ENCODE measurements at places on chromosomes 7 and 10. TPM values are rescaled to one million over a fixed set of nuclear protein-coding genes. Genes with fewer than 3 reads are reported as not detected.

- DNase-seq, result no peak
These were observed 731 bp downstream of the CHCHD3 start for GRCh38 chr7:133081119-133081598.

- no peak for DNase-seq
These were observed 2.7 kb upstream of the SYPL1 start for GRCh38 chr7:106114716-106115383.

DNA sequence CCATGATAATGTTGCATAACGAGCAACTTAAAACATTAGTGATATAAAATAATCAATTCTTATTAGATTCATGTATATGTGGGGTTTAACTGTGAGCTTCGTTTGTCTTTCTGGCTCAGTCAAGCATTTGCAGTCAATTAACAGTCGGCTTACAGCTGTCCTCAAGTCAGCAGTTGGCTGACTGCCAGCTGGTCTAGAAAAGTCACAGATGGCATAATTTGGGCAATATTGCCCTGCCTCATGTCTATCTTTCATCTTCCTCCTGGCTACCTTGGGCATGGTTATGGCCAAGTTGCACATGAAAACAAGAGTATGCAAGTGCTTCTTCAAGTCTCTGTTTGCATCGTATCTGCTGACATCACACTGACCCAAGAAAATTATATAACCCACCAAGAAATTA, 186.1 kb upstream of the ZWINT start:
- no peak for DNase-seq

DNA sequence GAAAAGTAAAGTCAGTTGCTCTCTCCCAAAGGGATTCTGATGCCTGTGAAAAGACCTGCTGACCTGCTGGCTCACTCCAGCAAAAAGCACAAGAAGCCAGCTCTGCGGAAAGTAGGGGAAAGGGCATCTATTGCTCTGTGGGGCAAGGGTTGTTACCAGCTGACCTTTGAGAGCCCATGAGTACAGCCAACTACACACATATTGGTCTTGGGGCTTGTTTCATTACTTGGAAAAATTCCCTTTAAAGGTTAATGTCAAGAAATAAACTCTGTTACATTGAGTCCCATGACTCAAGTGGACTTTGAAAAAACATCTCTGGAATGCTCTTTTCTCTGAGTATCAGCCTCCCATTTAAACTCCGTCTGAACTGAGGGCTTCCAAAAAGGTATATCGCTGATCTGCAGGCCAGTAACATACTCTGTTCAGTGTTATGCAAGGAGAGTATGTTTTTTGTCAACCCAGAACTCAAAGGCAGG, 53.2 kb downstream of the PANK1 start:
- DNase-seq, result no peak

The VPS37D gene
- total RNA-seq, result 6.3 TPM

DNA sequence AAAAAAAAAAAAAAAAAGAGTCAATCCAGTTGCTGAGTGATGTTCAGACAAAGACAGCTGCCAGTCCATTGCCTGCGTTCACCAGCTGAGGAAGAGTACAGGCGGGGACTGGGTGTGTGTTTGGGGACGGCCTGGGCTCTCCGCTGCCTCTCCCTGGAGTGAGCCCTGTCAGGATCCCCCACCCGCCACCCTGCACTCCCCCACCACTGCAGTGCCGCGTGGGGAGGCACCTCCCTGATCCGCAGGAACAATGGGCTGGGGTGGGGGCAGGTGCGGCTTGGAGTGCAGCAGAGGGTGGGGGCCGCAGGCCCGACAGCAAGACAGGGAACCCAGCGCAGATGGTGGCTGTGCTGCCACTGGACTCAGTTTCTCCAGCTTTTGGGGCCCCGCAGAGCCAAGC, 1.4 kb downstream of the HSPA12A start:
- DNase-seq, result no peak

The CRHR2 gene
- total RNA-seq, result not detected

The GDF10 gene
- total RNA-seq, result not detected

DNA sequence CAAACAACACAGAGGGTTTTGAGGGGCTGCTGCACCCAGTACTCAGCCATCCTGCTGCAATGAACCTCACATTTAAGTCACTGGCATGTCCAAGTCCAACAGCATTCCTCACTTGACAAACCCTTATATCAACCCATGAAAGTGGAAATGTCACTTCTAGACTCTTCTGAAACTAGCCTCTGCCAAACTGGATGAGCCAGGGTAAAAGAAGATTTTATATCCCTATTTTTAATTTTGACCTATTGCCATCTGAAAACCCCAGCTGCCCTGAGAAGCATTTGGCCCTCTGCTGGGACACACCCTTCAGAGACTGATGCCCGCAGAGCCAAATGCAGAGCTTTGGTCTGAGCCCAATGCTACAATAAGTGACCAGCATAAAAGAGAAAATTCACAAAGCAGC, 201.1 kb downstream of the ANK3 start:
- DNase-seq, result no peak

- DNase-seq, result peak; percentile 68
These were observed at the start of gene CABCOCO1 for GRCh38 chr10:61662794-61663259. Gene CABCOCO1, plus strand, starts transcription at chr10:61662929. Its CDS starts 44 bp downstream, at chr10:61662973.

The PNLIPRP2 gene
- not detected for total RNA-seq

DNA sequence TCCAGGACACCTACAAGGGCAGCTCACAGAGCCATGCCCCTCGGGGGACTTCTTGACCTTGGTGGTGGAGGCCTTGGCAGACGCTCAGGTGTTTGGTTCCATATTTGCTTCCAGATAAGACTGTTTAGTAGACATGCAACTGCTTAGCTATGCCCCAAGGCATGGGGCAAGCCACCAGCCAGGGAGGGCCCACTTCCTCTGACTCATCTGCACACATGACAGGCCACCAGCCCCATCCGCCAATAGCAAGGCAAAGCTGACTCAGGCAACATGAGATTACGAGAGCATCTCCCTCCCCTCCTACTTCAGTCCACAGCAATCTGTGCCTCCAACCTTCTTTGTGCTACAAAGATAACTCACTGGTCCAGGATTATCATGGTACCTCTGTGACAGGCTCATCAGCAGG, 54.9 kb downstream of the KCNMA1 start:
- DNase-seq, result peak; percentile 95

The TMEM236 gene
- total RNA-seq, result 0.04 TPM

The CABCOCO1 gene
- 1.2 TPM for total RNA-seq

The CPN1 gene
- not detected for total RNA-seq
